ENCODE measurements at places on chromosomes 6 and 20.

DNA sequence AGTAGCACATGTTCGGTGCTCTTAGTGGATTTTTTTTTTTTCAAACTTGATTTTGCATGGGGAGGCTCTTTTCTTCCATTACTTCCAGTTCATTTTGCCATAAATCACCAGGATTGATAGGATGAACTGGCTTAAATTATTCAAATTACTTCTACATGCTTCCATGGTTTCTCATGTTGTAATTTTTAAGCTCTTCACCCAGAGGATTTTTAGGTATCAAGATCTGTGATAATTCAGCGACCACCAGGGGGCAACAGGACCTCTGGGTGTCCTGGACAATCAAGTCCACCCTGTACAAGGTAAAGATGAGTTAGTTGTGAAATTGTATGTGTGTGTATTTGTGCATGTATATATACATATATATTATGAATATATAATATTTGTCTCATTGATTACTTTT is 4.2 kb upstream of the EPHA7 start:
- no peak for DNase-seq

DNA sequence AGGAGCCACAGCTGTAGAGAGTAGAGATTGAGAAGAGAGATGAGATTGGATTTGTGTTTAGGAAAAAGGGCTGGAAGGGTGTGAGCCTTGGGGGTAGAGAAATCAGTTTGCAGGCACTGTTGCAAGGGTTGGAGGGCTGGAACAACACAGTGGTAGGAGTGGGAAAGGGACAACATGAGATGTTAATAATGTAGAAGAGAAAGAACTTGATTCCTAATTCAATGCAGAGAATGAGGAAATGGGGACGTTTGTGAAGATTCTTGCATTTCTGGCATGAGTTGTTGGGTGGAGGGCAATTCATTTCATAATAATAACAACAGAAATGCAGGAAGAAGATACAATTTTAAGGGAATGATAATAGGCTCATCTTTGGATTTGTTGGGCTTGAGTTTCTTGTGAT is 141.4 kb upstream of the TBX18 start:
- no peak for DNase-seq

DNA sequence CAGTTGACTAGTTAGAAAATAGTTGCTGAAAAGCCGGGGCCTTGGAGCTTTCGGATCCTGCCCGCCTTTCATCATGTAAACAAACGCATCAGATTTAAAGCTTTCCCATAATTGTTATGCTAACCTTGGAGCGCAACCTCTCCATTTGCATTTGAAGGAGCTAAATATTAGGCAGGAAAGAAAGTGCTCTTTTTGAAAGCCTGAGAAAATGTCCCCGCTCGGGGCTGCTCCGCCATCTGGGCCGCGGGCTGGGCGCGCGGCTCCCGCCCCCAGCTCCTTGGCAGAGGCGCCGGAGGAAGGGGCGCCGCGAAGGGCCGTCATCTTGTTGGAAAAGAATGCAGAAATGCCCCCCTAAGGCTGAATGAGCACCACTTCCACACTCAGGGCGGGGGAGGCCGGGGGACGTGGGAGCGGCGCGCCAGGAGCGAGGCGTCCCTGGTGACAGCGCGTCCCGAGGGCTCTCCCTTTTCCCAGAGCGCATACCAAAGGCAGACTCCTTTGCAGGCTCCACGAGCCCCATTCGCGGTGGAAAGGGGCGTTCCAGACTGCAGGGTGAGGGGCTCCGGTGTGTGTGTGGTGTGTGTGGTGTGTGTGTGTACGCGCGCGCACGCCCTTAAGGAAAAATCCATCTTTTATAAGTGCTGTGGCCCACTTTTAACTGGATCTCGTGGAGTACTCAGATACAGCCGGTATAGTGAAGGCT is 145.6 kb upstream of the ID4 start:
- DNase-seq, result no peak

DNA sequence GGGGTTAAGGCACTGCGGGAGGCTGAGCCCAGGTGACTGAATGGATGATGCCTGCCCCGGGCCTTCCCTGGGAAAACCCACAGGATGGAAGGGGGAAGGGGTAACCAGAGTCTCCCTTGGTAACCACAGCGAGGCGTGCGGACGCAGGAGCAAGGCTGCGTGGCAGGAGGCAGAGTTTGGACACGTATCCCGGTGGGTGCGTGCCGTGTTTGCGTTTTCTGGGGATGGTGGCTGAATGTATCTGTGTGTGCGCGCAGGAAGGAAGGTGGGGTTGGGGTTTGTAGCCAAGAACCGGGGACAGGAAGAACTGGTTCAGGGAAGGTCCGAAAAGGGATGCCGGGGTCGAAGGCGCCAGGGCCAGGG is 1.8 kb downstream of the MDGA1 start:
- no peak for DNase-seq

GRCh38 chr6:31898383-31899011 is 999 bp upstream of the EHMT2 start:
- DNase-seq, result no peak

GRCh38 chr6:119830494-119831295 is 481.1 kb upstream of the MAN1A1 start:
- no peak for DNase-seq

GRCh38 chr6:87630746-87631145 is 40.8 kb downstream of the ORC3 start:
- no peak for DNase-seq

GRCh38 chr20:57004416-57004815 is 262.0 kb downstream of the BMP7 start:
- no peak for DNase-seq

GRCh38 chr6:67630146-67630545 is 1004.9 kb upstream of the ADGRB3 start:
- no peak for DNase-seq

DNA sequence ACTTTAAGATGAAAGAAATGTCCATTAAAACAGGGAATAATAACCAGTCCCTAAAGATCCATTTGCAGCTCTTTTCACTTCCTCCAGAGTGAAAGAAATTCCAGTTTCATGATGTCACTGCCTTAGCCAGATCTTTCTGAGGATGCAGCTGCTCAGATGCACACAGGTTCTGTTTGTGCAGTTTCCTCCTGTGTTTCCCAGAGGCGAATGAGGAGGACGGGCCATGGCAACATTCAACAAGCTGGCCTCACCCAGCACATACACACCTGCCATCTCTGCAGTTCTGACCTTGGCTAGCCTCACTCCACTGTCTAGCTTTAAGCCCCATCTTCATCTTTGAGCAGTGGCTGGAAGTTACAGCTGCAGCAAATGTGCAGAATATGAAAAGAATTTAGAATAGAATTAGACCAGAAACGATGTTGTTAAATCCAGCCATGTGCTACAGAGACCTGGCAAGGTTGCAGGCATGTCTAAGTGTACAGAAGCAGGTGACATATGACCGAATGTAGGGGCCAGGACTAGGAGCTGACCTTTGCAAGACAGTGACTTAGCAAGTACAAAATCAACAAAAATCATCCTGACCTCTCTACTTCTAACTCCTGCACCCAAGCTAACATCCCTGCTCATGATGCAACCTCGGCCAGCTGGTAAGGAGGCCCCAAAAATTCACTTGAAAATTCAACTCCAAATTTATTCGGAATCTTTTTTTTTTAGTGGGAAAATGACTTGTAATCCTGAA is 35.0 kb downstream of the FAM50B start:
- DNase-seq, result no peak

DNA sequence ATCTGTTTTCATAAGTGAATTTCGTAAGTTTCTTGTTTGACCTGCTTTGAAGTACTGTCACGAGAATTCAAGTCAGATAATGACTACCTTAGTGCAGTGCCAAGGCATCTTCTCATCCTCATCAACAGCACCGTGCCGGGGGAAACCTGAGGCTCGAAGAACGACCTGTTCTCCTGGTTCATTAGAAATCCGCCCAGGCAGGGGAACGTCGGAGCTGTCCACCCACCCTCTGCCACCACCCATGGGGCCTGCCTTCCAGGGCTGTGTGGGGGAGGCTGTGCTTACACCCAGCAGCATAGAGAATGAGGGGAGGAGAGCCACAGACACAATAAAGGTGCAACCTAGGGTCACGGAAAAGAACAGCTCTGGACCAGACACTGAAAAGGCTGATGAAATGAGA is 101.6 kb downstream of the RAMACL start:
- DNase-seq, result no peak

GRCh38 chr6:154539593-154540269 is 29.2 kb upstream of the CNKSR3 start:
- no peak for DNase-seq

DNA sequence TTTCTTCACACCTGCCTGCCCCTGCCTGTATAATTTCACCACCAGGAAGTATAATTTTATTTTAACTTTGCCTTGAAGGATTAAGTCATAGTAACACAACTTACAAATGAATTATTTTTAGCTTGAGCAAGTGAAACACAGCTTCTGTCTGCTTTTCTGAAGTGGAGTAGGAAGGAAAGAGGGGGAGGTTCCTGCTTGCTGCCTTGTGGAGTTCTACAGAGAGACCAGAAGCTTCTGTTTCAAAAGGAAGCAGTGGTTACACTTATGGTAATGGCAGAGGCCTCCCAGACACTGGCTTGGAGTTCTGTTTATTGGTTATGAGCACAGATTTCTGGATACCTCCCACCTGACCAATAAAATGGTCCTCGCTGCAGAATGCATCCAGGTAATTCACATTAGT is 159.6 kb downstream of the TMEM200A start:
- no peak for DNase-seq

GRCh38 chr6:31822036-31822821 is 5.3 kb upstream of the HSPA1B start:
- peak; percentile 46 for DNase-seq

DNA sequence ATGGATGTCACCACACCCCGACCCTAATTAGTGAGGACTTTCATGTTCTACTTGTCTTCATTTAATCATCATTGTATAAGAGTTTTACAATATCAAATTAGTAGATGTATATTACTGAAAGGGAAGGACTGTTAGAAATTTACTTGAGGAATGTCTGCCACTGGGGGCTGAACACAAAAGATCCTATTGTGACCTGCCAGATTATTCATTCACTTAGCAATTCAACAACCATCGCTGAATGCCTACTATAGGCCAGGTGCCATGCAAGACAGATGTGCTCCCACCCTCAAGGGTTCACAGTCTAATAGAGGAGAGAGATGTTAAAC is 8.0 kb upstream of the RBCK1 start:
- DNase-seq, result no peak

DNA sequence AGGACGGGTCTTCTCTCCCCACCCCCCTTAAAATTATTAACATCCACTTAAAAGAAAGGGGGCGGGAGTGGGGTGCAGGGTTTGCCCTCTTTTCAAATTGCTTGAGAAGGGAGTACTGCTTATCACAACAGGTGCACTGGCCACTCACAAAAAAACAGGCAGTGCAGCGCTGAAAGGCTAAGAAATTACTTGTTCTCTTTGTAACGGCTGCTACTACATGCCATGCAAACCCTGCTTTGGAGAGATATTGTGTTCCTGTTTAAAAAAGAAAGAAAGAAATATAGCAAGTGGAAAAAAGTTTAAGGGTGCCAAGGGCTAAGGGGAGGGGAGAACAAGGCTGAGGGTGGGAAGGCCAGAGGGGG is 312.7 kb upstream of the JARID2 start:
- DNase-seq, result no peak

GRCh38 chr6:113953346-113953745 is 17.6 kb downstream of the HDAC2 start:
- DNase-seq, result no peak

GRCh38 chr6:140459209-140459608 is 1084.8 kb upstream of the CITED2 start:
- DNase-seq, result no peak

DNA sequence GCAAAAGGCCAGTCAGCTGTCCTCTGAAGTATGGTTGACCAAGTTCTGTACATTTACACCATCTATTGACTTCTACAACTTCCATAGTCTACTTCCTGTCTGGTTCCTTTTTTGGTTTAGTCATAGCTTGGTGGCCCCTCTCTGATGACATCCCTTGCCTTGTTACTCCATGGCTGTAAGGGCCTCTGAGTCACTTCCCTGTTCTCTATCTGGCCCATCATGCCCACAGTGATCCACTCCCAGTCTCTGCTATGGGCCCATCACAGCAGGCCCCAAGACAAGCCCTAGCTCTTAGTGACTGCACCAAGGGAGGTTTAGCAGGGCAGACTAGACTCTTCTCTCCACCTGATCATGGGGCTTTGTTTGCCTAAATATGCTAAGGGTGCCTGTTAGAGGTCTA is 441.6 kb downstream of the HACE1 start:
- no peak for DNase-seq

GRCh38 chr20:17807651-17808050 is 107.9 kb downstream of the BANF2 start:
- no peak for DNase-seq

DNA sequence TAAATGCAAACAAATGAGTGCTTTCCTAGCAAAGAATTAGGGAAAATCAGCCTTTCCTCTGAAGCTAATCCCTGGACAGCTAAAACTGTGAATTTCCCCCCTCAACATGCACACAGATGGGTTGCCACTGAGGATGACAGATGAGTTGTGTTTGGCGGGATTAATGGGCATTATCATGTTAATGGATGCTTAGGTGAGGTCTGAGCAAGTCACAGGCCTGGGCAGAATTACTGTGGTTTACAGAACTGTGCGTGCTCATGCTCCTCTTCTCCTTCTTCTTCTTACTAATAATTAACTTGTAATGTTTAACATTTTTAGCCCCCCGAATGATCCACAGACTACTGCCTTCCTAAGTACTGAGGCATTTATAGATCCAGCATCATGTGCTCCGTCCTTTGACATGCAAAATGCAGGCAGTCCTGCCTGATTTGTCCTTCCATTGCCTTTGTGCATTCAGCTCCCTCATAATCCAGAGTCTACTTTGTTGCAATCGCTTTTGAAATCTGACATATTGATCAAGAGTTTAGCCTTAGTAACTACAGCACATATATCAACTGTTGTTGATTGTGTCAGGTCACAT is 753.4 kb upstream of the MMS22L start:
- no peak for DNase-seq

GRCh38 chr6:134456226-134456625 is 138.3 kb upstream of the SGK1 start:
- DNase-seq, result no peak

- DNase-seq, result no peak
Measured at GRCh38 chr6:119065955-119066354, 12.5 kb downstream of the FAM184A start.

DNA sequence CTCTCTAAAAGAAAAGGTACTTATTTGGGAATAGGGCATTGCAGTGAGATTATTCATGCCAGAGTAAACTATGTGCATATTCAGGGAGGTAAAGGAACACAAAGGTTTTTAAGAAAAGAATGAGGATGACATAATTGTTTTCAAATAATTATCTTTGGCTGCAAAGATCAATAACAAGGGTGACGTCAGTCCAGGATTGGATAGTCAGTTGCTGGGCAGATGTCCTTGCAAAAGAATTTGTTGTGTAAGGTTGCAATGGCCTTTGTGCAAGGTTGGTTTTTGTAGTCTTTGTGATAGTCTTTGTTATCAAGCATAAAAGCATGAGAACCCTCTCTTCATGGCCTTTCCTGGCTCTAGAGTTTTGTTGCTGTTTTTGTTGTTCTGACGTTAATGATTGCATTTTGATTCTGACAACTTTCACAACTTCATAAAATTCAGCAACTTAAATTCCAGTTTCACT is 17.7 kb downstream of the LOC128125822 start:
- no peak for DNase-seq

Data from effector CD8-positive, alpha-beta T cell (primary cell).